H4 (cell line): ENCODE measurements at places on chromosomes 11 and 22. TPM values are rescaled to one million over a fixed set of nuclear protein-coding genes. Genes with fewer than 3 reads are reported as not detected.

DEUP1 gene
- total RNA-seq: not detected in 2 replicates

- DNase-seq: no peak
These were observed 77.2 kb downstream of the TMPRSS5 start for GRCh38 chr11:113628912-113629311.

- DNase-seq: peak; percentile 58
These were observed 28.7 kb downstream of the CHRDL2 start for GRCh38 chr11:74702383-74703007.

CCT8L2 gene
- not detected in 2 replicates for total RNA-seq

DNA sequence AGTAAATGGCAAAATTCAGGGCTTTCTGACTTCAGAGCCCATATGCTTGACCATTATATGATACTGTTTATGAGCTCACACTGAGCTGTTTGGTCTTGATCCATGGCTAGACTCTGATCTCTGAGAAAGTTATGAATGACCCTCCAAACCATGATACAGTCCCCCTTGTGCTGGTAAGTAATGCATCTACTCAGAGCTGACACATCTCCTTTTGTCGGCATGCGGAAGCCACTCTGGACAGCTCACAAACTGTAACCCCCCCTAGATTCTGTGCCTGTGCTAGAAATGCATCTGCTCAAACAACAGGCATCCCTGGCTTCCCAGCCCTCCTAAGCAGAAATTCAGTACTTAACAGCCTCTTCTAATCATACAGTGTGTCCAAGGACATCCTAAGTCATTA is 150.8 kb upstream of the RAG2 start:
- DNase-seq: no peak

DNA sequence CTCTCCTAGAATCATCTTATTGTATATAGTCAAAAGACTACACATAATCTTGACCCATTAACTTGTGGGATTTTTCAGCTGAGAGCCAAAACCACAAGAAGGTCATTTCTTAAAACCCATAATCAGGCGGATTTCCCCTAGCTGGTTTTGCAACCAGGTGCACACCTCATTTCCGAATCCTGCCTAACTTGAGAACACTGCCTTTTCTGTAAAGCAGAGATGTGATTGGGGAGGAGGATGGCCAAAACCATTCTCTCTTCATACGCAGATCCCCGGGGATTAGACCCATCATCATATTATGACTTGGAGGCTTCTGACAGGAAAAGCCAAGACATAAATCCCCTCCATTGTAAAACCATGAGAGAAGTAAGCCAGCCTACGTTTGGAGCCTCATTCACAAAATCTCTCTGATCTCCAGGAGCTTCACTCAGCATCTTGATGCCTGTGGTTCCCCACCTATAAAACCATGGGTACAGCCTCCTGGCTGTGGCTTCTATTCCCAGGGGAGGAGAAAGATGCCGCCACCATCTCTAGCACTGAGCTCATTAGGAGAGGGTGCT is 191.3 kb downstream of the KIF18A start:
- no peak for DNase-seq
